ENCODE measurements at places on chromosomes 12 and 14.
A peak's percentile ranks its signal among the peaks of the same experiment; 100 is the strongest.

DNA sequence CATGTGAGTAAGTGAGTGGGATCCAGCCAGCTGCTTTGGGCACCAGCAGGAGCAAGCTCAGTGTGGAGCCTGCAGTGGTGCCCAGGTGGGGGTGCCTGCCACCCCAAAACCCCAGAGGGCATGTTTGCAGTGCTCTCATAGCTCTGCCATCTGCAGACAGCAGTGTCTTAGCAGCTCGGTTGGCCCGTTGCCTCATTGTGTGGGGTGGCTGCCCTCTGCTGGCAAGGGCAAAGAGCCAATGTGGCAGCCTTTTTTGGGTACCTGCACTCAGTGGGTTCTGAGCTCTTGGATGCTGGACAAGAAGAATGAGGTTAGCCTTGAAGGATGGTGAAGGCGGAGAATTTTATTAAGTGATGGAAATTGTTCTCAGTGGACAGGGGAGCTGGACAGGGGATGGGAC, 52.3 kb downstream of the NEUROD4 start:
- DNase-seq, result no peak

GRCh38 chr12:71109834-71110233, 48.0 kb downstream of the TSPAN8 start:
- no peak for DNase-seq

GRCh38 chr12:124543590-124544310, 23.7 kb downstream of the NCOR2 start:
- no peak for DNase-seq

- DNase-seq, result peak; percentile 85
Measured at GRCh38 chr12:57896434-57897201, 44.7 kb upstream of the ATP23 start.

DNA sequence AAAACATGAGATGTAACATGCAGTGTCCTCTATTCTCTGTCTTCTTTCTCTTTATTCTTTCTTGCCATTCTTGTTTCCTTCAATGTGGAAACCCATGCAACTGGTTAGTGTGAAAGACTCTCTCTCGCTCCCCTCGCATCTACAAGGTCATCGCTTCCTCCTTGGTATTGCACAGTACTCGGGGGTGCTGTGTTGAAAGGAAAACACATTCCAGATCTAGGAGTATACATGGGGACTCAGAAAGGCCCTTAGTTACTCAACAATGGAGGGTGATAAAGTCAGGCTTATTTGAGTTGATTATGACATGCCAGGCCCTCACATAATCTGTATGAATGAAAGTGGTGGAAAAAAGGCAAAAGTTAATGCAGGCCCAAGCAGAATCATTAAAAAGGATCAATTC, 75.5 kb upstream of the OVCH1 start:
- DNase-seq, result peak; percentile 19

DNA sequence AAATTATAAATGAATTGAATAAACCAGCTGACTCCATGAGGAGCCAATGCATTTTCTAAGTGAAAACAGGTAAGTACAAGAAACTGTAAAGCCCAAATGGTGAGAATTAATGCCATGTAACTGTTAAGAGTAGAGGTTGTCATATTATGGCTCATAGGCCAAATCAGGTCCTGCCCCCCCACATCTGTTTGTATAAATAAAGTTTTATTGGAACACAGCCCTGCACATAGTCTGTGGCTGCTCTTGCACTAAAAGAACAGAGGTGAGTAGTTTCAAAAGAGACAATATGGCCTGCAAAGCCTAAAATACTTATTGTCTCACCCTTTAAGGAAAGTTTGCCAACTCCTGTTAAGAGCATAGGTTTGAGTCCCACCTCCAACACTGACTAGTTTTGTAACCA, 140.5 kb upstream of the SRRM4 start:
- DNase-seq, result no peak

DNA sequence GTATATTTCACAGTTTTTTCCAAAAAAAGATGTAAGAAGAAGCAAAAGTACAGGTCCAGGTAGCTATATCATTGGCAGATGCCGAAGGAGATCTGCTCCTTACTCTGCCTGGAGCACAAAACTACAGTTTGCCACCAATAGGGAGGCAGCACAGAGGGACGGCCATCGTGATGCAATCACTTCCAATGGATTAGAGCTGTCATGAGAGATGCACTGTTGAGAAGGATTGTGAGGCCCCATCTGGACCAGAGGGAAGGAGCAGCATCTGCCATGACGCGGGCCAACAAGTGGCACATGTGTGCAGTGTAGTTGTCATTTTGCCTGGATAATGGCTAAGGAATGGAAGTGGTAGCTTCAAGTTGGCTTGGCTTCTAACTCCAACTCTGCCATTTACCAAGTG, 318.8 kb upstream of the FKBP4 start:
- DNase-seq, result no peak

GRCh38 chr12:106131676-106132075, 7.1 kb downstream of the NUAK1 start:
- DNase-seq, result peak; percentile 41

DNA sequence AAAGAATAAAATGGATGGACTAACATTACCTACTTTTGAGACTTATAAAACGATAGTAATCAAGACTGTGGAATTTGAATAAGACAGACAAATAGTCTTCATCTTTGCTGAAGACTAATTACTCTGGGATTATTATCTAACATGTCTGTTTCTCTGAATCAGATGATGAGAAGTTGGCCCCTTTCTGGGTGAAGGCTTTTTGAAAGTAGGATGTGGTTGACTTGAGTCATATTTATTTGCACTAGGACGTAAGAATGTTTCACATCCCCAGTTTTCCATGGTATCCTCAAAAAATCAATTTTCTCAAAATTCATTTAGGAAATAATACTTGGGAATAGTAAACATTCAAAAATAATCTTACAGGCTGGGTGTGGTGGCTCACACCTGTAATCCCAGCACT, 31.8 kb downstream of the PKP2 start:
- DNase-seq, result no peak

- DNase-seq, result no peak
Measured at GRCh38 chr12:11747969-11748368, 98.5 kb downstream of the ETV6 start.

GRCh38 chr12:32695787-32696186, 16.7 kb downstream of the DNM1L start:
- no peak for DNase-seq

GRCh38 chr14:22380571-22381407, 208.2 kb downstream of the DAD1 start:
- peak; percentile 9 for DNase-seq

DNA sequence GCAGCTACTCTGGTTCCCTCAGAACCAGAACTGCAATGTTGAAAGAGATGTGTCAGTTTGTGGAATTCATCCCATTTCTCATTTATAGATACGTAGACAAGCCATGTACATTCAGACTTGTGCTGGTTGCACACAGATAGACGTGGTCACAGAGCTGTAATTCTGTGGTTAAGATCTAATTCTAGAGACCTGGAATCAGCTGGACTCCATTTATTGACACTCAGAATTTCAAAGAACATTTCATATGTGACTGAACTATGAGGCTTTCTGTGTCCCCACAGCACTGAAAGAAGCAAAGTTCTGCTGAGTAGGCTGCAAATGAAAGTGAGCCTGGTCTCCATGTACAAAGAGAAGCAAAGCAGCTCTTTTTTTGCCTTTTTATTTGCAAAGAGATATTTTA, 220.2 kb upstream of the NAV3 start:
- DNase-seq, result no peak

DNA sequence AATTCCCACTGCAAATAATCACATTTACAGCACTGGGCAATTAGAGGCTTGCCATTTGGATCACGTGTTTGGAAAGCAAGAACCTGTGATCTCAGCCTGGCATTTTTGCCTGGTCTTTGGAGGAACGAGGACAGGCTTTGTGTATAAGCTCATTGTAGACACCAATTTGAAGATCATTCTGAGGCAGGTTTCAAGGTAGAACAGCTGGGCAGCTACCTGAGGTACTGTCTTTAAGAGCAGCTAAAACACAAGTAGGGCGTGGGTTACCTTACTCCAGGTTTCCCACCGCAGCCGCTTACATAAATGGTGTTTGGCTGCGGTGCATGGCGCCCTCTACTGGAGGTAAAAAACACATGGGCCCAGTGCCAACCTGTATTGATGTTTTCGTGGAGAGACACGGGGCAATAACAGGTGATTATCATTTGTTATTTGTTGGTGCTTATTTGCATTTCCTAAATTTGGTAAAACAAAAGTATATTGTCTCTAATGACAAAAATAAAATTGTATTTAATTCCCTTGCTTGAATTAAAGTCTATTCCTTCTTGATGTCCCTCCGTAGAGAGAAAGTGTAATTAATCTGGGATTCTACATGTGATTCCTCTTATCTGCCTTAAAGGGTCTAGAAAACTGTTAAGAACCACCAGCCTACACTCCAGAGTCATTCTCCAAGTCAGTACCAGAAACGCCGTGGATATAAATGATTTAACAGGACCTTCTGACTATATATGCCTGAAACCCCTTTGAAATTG, 69.7 kb downstream of the SVOP start:
- peak; percentile 38 for DNase-seq

DNA sequence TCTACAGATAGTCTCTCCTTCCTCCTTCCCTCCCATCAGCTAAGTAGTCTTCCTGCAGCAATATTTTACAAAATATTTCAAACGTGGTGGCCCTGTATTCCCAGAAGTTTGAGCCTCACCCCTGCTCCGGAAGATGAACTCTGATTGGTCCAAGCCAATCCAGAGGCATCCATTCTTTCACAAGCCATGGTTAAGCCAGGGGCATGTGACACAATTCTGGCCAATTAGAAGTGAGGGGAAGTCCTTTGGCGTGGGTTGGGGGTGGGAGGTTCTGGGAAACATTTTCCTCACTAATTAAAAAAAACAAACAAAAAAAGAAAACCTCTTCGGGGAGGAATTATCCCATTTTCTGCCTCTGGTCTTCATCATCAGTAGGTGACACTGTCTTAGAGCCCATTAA, 69.4 kb upstream of the GSC start:
- DNase-seq, result no peak

- no peak for DNase-seq
Measured at GRCh38 chr12:10121278-10121677, 8.7 kb downstream of the CLEC7A start.

DNA sequence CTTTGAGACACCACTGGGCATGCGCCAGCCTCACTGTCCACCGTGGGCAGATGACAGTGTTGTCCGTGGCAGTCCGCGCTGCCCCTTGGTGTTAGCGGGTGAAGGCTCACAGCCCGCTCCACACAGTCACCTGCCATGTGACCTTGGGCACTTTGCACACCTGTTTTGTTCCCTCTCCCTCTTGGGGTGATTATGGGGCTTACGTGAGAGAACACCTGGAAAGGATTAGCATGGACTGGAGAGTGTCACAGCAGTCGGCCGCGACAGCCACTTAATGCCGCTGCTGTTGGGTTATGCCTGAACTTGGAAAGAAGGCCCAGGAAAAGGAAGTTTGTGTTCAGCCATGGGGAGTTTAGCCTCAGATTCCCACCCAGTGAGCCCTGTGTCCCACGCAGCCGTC, 94.2 kb downstream of the DDX51 start:
- DNase-seq, result no peak

GRCh38 chr14:81205639-81206038, 15.1 kb downstream of the GTF2A1 start:
- DNase-seq, result no peak

Data from foreskin fibroblast (primary cell).